ENCODE measurements at places on chromosomes 11 and 22.

DNA sequence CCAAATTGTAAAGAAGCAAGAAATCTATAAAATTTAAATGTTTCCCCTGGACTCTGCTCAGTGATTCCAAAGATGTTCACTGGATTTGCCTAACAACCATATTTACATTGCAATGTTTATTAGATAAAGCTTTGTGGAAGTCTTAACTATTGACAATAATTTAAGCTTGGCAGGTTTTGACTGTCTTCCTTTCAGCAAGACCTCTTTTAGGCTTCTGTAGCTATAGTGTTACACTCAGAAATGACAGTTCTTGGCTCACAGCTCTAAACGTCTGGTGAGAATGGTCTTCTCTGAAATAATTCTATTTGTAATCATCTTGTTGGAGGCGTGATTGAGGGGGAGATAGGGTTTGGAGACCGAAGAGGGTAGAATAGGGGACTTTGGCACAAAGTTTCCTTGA is 44.8 kb upstream of the CRTAM start:
- no peak for DNase-seq

DNA sequence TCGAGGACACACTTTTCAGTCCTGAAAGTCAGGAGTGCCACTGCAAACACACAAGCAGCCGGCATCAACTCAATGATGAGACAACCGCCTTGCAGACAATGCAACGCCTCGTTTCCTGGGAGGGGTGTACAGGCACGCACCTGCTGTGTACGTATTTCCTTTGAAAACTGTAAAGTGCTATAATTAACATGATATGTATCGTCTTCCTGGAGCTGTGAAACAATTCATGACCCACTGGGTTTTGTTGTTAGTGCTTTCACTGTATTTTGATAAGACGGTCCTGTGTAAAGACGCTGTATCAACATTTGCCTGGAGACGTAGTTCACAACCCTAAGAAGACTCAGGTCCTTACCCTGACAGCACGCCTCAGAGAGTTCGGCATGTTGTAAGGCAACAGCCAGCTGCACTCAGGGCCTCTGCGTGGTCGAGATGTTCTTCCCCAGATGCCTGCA is 105.7 kb upstream of the ANO1 start:
- DNase-seq, result no peak

DNA sequence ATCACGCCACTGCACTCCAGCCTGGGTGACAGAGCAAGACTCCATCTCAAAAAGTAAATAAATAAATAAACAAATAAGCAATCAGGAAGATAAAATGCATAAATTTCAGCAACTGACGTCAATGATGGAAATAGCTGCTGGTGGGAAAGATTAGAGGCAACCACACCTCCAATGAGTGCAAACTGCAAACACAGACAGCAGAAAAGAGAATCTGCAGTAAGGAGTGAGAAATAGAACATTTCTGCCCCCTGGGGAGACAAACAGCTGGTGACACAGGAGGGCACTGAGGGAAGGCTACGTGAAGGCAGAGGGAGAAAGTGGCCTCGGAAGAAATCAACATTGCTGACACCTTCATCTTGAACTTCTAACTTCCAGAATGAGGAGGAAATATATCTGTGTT is 6.5 kb downstream of the PI4KA start:
- DNase-seq, result no peak

DNA sequence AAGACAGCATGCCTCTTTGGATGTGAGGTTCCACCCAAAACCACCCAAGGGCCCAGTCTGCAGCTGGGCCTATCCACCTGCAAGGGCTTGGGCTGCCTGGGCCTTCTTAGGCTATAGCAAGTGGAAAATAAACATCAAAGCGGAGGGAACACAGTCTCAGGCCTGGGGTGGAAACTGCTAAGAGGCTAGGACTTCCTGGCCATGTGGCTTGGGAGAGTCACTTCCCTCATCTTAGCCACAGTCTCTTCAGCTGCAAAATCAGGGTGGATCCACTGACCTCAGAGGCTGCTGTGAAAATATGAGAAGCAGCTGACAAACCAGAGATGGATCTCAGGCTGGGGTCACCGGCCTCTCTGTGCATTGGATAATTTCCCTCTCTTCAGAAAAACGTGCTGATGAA is 30.6 kb upstream of the TFIP11 start:
- DNase-seq, result no peak

DNA sequence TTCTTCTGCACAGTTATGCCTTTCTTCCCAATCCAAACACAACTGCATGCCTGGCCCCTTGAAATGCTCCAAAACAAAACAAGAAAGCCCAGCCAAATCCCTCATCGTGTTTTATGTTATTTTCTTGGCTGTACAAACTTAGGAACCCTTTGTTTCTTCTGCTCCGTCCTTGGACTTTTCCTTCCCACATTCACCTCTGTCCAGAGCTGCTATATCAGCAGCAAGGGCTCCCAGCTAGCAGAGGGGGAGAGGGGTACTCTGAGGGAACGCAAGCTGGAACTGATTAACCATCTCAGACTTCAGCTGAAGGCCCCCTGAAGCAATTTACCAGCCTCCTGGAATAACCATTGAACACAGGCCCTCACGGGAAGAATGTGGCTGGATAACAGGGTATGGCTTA is 214.7 kb downstream of the TENM4 start:
- DNase-seq, result no peak

GRCh38 chr11:132349811-132350733 is 979.7 kb downstream of the NTM start:
- no peak for DNase-seq

DNA sequence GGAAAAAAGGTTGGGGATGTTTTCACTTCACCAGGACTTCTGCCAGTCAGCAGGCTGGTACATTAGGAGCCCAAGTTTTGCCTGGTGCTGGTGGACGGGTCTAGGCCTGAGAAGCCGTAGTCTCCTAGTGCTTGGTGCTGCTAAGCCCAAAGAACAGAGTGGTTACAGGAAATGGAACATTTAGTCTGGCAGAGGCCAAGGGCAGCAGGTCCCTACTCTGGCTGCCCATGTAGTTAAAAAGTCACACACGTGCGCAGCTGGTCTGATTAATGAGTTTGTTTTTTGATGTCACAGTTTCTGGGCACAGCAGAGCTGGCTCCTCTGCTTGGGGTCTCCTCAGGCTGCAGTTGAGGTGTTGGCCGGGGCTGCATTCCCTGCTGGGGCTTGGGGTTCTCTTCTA is 20.6 kb downstream of the BCR start:
- peak; percentile 22 for DNase-seq

DNA sequence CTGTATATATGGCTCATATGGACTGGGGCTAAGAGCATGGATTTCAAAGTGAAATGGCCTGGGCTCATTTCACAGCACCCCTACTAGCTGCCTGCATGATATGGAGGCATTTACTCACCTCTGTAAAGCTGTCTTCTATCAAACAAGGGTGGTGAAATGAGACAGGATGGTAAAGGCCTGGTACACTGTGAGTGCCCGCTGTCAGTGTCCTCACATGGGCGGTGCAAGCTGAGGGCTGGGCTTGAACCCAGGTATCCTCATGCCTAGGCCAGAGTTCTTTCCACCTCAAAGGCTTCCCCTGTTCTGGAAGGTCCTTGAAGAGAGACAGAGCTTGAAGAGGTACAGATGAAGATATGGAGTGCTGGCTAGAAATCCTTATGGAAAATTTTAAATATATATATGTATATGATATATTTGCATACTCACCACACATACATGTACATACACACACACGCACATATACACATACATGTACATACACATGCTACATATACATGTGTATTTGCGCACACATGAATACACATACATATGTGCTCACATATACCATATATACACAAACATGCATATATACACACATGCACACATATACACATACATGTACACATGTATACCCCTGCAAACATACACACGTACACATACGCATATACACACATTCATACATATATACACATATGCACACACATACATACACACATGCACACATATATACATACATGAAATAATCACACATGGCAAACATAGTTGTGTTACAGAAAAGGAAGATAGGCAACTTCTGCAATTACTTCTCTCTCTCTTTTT is 44.7 kb downstream of the MICAL2 start:
- DNase-seq, result no peak

- no peak for DNase-seq
These were observed 24.5 kb upstream of the BLID start for GRCh38 chr11:122140500-122140899.

GRCh38 chr11:81033779-81034540 is 1593.1 kb upstream of the TENM4 start:
- DNase-seq, result no peak

DNA sequence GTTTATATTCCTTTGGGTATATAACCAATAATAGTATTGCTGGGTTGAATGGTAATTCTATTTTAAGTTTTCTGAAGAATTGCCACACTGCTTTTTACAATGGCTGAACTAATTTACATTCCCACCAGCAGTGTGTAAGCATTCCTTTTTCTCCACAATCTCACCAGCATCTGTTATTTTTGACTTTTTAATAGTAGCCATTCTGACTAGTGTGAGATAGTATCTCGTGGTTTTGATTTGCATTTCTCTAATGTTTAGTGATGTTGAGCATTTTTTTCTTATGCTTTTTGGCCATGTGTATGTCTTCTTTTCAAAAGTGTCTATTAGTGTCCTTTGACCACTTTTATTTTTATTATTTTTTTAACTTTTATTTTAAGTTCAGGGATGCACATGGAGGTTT is 275.3 kb downstream of the METTL15 start:
- DNase-seq, result no peak

DNA sequence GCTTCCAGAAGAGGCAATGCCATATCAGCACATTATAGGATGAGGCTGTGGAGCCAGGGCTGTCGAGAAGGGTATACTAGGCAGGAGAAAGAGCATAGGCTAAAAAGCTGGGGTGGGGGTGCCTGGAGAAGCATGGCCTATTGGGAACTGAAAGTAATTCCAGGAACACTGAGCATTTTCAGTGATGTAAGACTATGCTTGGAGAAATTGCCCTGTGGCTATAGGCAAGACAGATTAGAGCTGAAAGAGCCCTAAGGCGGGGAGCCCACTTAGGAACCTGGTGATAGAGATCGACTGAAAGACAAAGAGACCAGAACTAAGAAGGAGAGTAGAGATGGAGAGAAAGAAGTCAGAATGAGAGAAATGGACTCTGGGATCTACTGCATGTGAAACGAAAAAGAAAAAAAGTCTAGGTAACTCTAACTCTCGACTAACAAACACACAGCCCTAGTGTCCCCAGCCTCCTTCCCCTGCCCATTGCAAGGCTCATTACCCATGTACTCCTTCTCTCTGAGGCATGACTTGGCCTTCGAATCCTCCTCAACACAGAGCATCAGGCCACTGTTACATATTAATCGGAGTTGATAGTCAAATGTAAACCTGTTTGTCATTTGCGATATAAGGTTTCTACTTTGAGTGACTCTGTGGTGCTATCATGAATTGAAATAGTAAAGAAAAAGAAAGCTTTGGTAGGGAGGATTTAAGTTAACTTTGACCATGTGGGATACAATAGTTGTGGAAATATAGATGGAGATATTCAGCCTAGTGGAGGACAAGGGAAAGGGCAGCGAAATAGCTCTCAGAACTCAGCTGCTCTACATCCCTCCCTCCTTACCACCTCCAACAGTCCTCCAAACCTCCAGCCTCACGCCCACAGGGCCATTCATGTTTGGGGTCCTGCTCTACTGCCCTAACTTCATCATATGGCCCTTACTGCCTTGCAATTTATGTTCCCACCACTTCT is 52.3 kb upstream of the BMAL1 start:
- DNase-seq, result no peak

- DNase-seq, result no peak
These were observed at the start of gene MTFP1 for GRCh38 chr22:30425616-30426387. TSS of gene MTFP1 (plus strand) at chr22:30425768. CDS start at chr22:30425880, 112 bp downstream.

- no peak for DNase-seq
These were observed 229.0 kb upstream of the ZC3H12C start for GRCh38 chr11:109864151-109864661.

- no peak for DNase-seq
These were observed 15.7 kb downstream of the USP28 start for GRCh38 chr11:113859665-113860064.

DNA sequence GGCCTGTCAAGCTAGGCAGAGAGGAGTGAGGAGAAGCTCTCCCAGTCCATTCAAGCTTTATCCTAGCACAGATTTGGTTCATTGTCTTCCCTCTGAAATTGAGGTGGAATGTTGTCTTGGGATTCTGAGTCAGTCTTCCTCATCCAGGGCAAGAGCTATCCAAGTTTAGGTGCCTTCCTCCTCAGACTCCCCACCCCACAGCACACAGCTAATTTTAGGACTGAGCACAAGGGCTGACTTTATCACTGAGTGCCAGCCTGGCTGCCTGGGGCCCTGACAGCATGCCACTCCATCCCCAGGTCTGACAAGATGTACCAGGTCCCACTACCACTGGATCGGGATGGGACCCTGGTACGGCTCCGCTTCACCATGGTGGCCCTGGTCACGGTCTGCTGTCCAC is 2.6 kb downstream of the PGAP2 start:
- DNase-seq, result no peak

DNA sequence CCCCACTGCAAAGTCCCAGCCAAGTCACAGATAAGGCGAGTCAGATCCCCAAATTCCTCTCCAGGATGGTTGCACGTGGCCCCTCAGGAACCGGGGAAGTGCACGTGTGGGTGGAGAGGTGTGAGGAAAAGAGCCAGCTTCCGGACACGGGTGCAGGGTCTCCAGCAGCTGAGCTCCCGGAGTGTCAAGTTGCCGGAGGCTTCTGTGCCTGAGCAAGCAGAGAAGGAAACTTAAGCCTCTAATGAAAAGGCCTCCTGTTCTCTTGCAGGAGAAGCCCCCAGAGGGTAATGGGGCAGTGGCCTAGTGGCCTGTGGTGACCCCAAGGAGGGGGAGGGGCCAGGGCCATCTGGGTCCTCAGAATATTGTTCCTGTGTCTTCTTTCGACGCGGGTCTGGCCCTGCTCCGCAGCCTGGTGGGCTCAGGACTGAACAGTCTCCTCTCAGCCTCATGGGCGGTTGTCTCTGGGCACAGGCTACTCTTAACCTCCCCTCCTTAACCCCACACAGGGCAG is 147.9 kb downstream of the FEZ1 start:
- no peak for DNase-seq

DNA sequence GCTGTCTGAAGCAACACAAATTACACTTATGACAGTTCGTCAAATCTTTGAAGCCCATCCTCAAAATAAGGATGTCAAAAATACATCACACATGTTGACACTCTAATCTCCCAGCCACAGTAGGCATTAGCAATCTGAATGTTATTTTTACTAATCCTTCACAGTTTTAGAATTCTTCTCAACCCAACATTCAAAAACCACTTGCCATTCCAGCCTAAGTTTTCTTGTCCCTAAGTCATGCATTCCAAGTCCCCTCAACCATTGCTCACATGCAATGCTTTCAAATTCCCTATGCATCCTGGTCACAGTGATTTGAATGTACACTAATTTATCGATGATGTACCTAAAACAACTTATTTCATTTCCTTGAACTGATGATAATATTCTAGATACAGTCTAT is 7.5 kb downstream of the BDNF start:
- DNase-seq, result no peak

DNA sequence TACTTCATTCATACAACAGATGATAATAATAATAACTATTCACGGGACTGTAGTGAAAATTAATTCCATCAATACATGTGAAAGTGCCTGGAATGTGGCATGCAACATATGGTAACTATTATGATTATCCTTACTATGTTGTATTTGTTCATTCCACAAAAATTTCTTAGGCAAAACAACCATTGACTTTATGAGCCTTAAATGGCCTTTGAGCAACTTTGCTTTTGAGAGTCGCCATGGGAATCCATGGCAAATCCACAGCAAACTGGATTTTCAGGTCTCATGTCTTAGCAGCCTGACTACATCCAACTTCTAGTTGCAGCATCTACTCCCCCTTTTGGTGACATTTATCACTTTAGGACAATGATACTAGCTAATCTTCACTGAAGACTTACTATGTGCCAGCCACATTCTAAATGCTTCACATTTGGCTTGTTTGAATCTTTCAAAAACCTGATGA is 56.8 kb downstream of the SLC1A2 start:
- DNase-seq, result no peak

- DNase-seq, result no peak
These were observed 15.6 kb upstream of the WDR74 start for GRCh38 chr11:62854825-62855570.
